Stimulated activated effector memory CD8-positive, alpha-beta T cell treated with anti-CD3 and anti-CD28 coated beads, Interleukin-12 subunit alpha, Interleukin-12 subunit beta, amount 100 ng/mL, for 72 hours (primary cell): ENCODE measurements at places on chromosomes 12 and 14.

DNA sequence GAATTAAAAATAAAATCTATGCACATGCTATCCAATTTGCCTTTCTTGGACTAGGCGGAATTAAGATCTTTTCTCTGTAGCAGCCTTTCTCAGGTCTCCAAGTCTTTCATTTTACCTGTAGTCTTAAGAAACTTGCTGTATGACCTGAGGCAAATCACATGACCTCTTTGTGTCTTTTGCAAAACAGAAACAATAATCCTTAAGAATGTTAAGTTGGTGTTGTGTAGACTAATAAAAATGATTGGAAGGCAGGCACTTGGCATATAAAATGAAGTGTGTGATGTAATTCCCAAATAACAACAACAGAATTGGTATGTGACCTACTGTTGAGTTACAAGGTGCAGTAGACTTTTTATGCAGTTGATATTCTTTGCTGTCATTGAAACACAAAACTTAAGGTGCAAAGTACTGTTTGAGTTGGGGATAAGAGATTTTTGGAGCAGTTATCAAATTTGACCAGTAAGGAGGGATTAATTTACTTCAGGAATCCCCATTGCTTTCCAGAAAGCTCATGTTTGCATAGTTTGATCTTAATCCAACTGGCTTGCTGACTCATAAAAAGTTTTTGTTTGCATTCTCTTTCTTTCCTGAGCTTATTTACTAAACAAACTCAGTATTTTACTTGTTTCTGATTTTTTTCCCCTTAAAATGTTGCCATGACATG lies 51.4 kb downstream of the SUSD6 start:
- DNase-seq, result no peak

- DNase-seq, result no peak
Observed at GRCh38 chr14:51627313-51627712, 24.4 kb upstream of the FRMD6 start.

GRCh38 chr12:54036620-54037359 lies 3.9 kb downstream of the HOXC5 start:
- no peak for DNase-seq

- peak; percentile 37 for DNase-seq
Observed at GRCh38 chr14:100221533-100222223, 17.3 kb upstream of the YY1 start.

DNA sequence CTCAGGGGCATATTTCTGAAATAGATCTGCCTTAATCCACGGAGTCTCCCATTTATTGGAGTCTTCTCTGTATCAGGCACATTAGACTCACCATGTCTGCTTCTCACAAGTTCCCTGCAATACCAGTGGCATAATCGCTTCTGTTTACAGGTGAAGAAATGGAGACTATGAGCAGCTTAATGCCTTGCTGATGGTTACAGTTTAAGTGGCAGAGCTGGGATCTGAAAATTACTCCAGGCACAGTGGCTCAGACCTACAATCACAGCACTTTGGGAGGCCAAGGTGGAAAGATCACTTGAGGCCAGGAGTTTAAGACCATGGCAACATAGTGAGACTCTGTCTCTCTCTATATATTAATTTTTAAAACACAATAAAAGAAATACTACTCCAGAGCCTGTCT lies 7.3 kb upstream of the RIC8B start:
- no peak for DNase-seq

DNA sequence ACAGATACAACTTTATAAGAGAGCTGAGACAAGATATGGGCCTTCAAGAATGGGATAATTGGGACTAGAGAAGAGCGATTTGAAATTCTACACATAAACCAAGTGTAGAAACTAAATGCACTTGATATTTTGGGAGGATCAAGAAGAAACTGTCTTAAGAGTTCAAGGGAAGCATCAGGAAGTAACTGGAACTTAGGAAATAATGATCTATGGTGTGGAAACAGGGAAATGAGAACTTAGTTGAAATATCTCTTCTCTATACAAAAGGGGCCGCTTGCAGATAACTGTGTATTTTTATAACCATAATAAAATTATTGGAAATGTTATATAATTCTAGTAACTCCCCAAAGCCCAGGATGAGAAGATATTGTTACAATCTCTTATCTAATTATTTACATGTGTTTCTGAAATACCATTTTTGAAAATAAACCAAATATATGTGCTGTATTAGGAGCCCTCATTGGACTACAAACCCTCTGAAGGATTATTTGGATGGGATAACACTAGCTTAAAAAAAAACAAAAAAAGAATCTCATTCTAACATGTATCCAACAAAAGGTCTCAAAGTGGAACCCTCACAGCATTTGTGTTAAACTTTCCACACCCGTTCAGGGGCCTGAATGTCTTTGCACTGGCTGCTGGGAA lies 84.7 kb upstream of the FLRT2 start:
- DNase-seq, result no peak

GRCh38 chr14:68661226-68662225 lies 131.3 kb downstream of the ZFP36L1 start:
- no peak for DNase-seq

- no peak for DNase-seq
Observed at GRCh38 chr12:3950714-3951320, 77.6 kb upstream of the PARP11 start.

- DNase-seq, result no peak
Observed at GRCh38 chr12:131988054-131988796, 38.5 kb downstream of the EP400 start.

DNA sequence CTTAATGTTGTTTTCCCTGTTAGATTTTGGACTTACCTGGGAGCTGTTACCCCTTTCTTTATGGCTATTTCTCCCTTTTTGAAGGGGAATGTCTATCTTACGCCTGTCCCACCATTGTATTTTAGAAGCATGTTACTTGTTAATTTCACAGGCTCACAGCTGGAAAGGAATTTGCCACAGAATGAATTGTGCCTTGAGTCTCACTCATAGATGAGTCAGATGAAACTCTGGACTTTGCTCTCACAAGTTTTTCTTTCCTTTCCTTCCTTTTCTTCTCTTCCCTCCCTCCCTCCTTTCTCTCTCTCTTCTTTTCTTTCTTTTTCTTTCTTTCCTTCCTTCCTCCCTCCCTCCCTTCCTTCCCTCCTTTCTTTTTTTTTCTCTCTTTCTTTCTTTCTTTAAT lies 9.3 kb upstream of the ATF7IP start:
- no peak for DNase-seq

DNA sequence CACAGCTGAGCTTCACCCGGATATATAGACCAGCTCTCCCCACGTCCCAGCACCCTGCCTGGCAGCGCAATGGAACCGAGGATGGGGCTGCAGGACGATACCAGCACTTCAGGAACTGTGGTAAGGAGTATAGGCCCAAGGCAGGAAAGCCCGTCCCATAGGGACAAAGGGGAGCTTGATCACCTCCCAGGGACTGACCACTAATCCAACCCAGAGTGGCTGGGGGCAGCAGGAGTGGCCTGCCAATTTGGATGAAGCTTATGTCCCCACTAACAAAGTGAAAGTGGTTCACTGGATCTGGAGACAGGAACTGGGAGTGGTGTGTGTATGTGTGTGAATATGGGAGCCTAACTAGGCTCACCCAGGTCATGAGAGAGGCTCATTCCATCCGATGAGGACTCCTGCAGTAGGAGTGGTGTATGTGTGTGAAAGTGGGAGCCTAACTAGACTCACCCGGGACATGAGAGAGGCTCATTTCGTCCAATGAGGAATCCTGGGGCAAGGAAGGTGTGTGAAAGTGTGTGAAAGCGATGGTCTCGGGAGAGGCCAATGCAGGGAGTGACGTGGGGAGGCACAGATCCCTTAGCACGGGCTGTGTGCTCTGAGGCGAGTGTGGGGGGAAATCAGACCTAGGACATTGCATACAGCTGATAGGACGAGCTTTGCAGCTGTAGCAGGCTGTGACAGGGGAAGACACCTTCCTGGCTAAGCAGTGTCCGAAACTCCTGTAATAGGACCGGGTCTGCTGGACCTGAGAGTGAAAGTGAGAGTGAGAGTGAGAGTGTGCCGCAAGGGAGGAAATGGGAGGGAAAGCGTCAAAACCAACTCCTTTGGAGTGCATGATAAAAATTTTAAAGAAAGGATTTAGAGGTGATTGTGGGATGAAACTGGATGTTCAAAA lies 25.7 kb downstream of the KLRK1 start:
- peak; percentile 73 for DNase-seq

GRCh38 chr14:105030194-105030593 lies 9.3 kb upstream of the CDCA4 start:
- no peak for DNase-seq

GRCh38 chr12:130538343-130539095 lies 177.6 kb downstream of the RIMBP2 start:
- no peak for DNase-seq

- no peak for DNase-seq
Observed at GRCh38 chr14:92397150-92397952, 74.4 kb downstream of the SLC24A4 start.

DNA sequence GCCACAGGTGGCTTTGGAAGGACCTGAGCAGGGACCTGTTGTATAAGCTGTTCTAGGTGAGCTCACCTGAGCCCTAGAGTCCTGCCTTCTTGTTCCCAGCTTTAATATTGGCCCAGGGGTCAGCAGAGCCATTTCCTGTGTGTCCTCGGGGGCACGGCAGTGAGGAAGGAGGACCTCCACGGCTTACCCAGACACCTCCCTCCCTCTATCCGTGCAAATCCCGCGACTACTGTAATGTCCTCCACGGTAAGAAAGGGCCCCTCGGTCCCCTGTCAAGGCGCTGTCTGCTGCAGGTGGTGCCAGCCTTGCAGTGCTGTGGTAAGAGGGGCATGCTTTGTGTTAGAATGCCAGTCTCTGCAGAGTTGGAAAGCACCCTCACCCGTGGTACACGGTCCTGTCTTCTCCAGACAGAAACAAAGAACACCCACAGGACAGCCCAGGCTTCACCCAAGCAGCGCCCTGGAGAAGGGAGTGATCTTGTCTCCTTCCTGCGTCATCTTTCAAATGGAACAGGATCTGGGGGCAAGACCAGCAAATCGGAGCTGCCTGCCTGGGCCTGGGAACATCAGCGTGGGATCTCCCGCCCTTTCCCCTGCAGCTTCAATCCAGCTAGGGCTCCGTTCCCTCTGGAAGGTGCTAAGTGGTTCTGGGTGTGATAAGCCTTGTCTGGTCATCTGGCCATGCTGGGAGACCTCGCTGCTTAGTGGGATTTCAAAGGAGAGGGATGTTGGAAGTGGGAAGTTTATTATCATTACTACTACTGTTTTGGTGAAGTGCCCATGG lies 20.2 kb upstream of the FZD10 start:
- DNase-seq, result no peak

DNA sequence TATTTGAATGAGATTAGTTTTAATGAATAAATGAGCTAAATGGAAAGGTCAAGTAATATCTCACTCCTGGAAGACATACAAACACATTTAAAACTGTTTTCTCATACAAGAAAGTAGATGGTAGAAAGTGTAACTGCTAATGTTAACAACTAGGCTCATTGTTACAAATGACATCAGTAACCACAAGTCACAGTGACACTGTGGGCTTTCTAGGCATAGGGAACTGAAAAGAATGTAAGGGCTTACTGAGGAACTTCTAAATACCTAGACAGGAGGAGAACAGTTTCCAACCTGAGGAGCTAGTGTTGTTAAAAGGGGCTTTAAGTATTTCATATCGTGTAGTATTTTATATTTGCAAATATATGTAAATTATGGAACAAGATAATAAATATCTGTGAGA lies 17.5 kb upstream of the ERGIC2 start:
- no peak for DNase-seq

- DNase-seq, result no peak
Observed at GRCh38 chr12:63045020-63045860, 105.8 kb downstream of the AVPR1A start.

- DNase-seq, result no peak
Observed at GRCh38 chr14:53023325-53023724, 72.5 kb upstream of the FERMT2 start.

DNA sequence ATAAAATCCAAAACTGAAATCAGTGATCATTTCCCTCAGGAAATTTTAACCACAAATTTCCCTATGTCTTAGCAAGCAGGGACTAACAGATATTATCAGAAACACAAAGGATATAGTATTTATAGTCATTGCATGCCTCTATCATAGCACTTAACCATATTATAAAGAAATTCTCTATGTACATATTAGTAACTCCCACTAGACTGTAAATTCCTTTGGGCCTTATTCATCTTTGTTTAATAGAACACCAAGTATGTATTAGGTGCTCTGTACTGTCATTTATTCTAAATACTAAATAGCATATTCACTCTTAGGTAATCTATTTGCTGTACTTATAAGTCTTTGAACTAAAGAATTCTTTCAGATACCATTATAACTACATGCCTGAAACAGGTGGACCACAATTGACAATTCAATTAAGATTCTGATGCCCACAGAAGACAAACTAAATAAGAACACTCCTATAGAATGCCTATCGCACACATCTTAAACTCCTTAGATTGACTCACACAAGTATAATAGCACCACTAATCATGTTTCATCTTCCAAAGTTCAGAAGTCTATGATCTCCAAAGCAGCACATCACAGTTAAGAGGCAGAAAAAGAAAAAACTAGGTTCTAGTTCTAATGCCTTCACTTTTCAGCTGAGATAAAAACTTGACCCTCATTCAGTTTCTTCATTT lies 134.1 kb downstream of the FSCB start:
- DNase-seq, result no peak

DNA sequence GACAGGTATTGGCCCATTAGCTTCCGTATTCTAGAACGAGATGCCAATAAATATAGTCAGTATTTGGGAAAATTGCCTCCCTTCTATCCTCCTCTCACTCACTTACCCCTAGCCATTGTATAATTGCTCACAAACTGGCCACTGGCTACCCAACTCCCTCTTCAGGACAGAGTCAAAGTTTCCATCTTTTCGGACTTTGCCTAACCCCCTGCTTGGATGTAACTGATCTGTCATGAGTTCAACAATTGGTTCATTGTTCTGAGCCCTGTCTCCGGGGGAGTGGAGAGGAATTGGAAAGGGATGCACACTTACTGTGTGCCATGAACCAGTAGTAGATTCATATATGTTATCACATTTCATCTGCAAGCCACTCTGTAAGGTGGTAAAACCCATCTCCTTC lies 12.2 kb downstream of the MYRFL start:
- DNase-seq, result no peak

DNA sequence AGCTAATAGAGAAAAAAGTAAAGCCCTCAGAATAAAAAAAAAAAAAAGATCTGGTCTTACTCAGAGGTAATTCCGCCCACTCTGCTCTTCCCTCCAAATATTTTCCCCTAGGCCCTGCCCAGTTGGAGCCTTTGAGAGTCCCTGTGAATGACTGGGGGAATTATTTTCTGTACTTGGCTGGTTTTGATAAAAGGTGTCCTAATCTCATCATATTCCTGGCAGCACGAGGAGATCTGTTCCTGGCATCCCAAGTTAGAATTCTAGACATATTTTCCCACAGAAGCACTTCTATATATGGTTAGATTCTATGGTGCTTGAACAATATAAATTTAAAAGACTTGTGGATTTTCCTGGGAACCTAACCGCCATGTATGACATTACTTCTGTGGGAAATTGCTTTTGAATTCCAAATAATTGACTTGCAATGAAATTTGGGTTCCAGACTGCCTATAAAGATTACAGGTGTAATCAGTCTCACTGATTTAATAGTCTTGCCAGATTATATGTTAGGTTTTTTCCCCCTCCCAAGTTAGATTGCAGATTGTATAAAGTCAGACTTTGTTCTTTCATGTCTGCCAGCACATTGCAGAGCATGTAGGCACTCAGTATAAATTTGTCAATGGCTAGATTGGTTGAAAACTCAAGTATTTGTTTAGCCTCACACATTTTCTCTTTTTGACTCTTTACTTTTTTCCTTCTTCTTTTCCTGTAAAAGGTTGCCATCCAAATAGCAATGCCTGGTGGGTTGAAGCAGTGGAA lies 12.3 kb downstream of the GPX2 start:
- no peak for DNase-seq

- DNase-seq, result no peak
Observed at GRCh38 chr14:94599656-94600004, 12.6 kb upstream of the SERPINA3 start.
